ENCODE measurements at places on chromosomes 6 and 20. TPM values are rescaled to one million over a fixed set of nuclear protein-coding genes. Genes with fewer than 3 reads are reported as not detected.

DNA sequence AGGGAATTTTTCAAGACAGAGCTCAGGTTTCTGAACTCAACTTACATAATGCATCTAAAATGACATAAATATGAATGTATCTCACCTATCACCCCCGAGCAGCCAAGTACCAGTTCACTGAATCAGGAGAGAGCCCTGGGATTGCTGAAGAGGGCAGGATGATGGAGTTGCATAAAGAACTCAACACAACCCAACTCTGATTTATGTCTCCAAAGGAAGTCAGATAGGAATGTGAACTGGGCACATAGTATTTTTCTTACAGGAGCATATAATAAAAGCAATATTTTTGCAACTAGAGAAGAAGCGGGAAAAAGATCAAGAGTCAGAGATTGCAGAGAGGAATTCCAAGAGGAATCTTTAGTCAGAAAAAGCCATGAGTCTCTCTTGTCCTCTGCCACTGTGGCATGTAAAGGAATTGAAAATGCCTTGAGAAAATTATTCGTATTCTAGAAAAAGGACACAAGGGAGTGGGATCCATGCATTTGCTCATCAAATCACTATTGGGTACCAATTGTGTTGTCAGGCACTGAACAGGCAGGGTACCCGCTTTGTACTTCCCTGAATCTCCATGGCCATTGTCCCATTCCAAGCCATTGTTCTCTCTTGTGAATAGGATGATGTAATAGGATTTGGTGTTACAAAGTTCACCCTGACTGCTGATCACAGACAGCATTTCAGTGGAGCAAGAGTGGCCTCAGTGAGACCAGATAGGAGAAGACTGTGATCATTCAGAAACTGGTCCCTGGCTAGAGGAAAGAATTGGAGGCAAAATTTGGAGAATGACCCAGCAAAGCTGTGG is 16.3 kb downstream of the RIN2 start:
- no peak for DNase-seq

- no peak for DNase-seq
Measured at GRCh38 chr20:1019344-1019743, 17.2 kb upstream of the RSPO4 start.

DNA sequence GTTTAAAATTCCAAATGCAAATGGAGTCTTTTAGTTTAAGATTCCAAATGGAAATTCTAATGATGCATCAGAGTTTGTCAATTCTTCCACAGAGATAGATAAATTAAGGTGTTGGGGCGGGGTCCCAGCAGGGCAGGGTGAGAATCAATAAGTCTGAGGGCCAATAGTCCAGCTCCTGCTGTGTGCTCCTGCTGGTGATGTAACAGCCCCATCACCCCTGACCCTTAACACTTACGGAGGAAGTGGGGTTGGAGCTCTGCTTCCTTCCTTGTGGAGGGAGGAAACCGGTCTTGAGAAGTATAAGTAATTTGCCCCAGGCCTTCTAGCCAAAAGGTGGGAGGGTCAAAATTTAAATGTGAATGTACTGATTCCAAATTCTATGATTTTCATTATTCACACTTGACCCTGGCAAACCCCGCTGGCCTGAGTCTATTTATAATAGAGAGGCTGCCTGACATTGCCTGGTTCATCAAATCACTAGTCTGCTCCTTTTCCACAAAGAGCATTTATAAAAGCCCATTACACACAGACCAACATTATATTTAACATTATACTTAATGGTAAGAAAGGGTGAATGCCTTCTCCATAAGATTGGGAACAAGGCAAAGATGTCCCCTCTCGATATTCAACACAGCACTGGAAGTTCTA is 17.2 kb downstream of the ZBTB2 start:
- peak; percentile 49 for DNase-seq

GRCh38 chr20:24674921-24675605 is 205.6 kb downstream of the SYNDIG1 start:
- no peak for DNase-seq

DNA sequence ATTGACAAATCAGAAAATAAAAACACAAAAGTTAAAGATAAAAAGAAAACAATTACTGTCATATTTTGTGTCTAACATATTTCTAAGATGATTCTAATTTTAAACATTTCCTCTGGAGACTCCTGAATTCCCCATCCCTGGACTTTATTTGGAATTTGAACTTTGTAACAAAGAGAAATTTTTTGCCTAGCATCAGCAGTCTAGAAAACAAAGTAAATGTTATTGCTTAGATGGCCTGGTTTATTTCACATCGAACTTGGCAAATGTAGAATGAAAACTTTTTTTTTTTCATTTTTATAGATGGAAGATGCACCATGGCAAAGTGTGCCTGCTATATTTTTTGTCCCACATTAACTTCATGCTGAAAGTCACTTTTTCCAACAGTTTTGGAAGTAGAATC is 159.1 kb downstream of the TBX18 start:
- no peak for DNase-seq

GRCh38 chr20:59777331-59777725 is 156.1 kb downstream of the SYCP2 start:
- no peak for DNase-seq

DNA sequence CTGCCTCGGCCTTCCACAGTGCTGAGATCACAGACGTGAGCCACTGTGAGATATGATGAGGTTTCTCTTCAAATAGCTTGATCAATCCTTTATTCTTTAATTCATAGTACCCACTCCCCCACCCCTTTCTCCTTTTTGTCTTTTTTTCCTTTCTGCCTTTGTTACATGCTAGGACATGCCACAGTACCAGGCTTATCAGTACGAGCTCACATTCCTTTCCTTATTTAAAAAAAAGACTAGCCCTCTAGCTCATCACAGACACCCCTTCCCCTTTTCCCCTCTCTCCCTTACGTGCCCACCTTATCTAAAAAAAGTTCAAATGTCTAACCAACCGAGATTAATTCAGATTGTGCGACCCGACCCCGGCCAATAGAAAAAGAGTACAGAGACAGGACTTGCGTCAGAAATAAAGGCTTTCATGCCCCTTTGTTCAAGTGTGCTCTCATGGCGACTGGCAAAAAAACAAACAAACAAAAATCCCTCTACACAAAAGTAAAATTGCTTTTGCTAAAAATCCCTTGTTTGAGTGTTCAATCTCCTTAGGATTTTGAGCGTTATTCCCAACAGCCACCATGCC is 49.2 kb downstream of the MRAP2 start:
- no peak for DNase-seq

DNA sequence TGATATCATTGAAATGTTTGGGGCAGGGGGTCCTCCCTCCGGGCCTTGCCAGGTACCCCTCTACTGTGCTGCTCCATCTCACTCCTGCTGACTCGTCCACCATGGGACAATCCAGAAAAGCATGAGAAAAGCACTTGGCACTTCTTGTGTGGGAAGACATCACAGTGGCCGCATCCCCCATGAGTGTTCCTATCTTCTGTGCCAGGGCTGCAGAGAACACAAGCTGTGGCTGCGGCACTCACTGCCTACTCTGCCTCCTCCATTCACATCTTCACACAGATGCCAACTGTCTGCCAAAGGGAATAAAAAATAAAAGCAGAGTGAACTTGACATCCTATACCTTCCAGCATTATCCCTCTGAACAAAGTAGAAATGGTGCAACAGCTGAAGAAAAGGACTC is 117.4 kb upstream of the PROKR2 start:
- no peak for DNase-seq

DNA sequence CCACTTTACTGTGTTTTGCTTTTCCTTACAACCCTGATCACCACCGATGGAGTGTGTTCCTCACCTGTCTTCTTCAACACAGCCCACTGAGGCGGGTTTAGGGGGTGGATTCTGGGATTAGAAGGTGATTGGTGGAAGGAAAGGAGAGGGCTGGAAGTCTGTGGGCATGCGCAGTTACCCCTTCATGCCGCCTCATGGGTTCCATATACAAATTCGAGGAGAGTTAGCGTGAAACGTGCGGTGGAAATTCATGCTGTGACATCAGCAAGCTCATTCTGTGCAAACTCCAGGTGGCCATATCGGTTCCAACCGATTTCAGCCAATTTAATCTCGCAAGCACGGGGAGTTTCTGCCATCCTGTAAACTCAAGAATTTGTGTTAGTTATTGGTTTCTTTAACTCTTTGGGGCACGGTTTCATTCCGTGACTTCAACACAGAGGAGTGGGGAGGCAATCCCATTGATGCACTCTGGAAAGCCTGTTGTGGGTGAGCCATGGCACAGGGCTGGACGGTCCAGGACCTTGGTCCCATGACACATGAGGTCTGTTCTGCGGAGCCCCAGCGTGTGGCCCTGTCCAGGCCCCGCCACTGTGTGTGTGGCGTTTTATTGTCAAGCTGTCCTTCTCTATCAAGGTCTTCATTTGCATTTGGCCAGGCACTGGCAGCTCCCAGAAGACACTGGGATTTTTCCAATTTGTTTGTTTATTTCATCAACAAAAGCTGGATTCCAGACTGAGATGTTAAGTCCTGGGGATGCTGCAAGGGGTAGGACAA is 482.8 kb upstream of the SULF2 start:
- DNase-seq, result no peak

- DNase-seq, result no peak
Measured at GRCh38 chr20:13220194-13220903, 725 bp upstream of the ISM1 start.

GRCh38 chr6:162636167-162636566 is 91.4 kb downstream of the PRKN start:
- no peak for DNase-seq

- DNase-seq, result no peak
Measured at GRCh38 chr6:6803180-6803977, 214.9 kb downstream of the LY86 start.

DNA sequence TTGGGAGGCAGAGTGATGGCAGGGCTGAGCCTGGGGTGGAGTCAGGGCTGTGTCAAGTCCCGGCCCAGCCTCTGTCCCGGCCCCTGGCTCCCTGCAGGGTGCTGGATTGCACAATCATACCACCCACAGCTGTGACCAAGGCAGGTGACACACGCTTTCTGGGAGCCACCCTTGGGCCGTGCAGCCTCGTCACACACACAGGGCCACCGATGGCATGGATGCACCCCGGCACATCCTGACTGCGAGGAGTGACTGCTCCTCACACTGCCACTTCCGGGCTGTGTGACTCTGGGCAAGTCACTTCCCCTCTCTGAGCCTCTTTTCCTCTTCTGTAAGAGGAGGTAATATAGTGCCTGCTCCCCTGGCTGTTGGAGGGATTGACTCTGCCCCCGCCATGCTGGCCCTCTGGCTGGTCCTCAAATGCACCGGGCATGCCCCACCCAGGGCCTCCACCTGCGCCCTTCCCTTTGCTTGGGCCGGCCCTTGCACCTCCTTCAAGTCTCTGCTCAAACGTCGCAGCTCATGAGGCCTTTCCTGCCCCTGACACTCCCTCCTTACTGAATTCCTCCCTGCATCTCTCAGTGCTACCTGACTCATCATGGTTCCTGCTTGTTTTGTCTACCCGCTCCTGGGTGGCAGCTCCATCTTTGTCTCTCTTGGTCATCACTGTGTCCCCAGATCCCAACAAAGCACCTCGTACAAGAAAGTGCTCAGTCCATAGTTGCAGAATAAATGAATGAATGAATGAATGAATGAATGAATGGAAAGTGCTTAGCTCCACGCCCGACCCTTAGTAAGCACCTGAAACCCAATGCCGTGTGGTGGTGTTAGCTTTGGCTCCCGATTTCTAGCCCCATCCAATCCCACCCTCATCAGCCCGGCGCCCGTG is 93.5 kb downstream of the CEBPB start:
- DNase-seq, result no peak

DNA sequence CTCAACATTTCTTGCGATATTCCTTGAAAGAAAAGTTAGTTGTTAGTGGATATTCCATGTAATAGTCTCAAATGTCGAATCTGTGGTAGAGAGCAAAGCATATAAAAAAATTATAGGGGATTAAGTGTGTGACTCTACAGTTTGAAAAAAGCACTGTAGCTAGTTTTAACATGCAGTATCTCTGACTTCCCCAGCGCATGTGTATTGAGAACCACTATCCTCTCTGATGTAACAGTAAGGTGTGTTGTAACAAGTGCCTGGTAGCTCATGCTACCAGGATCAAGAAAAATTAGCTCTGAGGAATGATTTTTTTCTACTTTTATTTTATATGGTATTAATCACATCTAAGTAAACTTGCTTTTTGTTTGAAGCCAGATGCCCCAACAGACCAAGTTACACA is 789.2 kb downstream of the KIF16B start:
- DNase-seq, result no peak

DNA sequence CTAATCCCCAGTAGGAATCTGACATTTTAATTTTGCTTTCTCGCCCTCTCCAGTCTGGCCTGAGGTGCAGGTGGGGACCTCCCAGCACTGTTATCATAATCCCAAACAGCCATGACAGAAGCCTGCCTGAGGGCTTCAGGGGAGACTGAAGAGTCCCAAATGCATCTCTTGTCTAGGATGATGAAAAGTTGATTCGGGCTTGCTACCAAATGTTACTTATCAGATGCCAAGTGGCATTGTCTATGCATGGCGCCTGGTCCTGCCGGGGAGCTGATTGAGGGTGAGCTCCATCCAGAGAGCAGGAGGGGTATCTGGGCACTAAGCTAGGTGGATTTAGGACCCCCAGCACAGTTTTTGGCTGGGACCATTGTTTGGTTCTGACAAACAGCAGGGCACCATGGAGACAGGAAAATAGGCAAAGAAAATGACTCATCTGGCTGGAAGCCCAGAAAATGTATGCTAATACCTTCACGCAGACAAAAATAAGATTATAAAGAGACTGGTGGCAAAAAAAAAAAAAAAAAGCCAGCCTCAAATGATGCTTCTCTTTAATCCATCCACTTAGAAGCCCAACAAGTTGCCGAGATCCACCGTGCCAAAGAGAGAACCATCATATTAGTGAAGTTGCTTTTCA is 513.7 kb upstream of the SULF2 start:
- peak; percentile 93 for DNase-seq

GRCh38 chr6:24249926-24250325 is 107.9 kb downstream of the DCDC2 start:
- no peak for DNase-seq

- DNase-seq, result no peak
Measured at GRCh38 chr6:84549917-84550316, 214.5 kb downstream of the TBX18 start.

GRCh38 chr6:159693894-159694545 is 979 bp upstream of the SOD2 start:
- DNase-seq, result peak; percentile 65

DNA sequence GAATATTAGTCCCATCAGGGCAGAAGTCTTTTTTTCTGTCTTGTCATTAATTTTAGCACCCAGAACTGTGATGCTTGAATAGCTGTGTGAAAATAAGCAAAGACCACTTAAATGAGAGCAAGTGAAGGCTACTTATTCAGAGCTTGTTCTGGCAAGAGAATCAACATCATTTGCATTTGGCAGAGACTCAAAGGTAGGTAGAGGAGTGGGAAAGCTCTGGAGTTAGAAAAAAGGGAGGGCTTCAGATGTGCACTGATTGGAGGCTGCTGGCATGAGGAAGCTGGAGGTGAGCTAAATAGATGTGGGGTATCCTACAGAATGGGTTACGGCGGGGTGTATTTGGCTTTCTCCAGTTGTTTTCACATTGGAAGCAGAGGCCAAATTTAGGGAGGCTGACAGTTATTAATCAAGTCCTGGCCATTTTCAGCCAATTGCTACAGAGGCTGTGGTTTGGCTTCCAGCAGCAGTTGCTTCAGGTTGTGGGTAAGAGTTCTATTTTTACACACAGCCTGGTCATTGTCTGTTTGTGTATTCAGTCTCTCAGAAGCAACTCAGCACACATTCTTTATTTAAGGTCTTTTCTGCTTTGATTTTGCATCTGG is 254.3 kb downstream of the BTBD3 start:
- DNase-seq, result no peak

Gene FNDC1
- total RNA-seq, result not detected

Gene C6orf52
- 0.26 TPM for total RNA-seq

Gene MCHR2
- total RNA-seq, result not detected

Gene CYP24A1
- total RNA-seq, result not detected

Gene ZSCAN23
- total RNA-seq, result 0.07 TPM

Gene PRICKLE4
- total RNA-seq, result 0.67 TPM

Gene SNAP25
- total RNA-seq, result not detected

Gene FAM162B
- 0.35 TPM for total RNA-seq

Data from pulmonary artery endothelial cell (primary cell).